ENCODE measurements at places on chromosomes 5 and 9. TPM values are rescaled to one million over a fixed set of nuclear protein-coding genes. Genes with fewer than 3 reads are reported as not detected.

The WNT8A gene
- total RNA-seq = not detected

The MARCHF6 gene
- 262 TPM for total RNA-seq

The GNA14 gene
- 4.3 TPM for total RNA-seq

The NR5A1 gene
- total RNA-seq = not detected

The NMUR2 gene
- total RNA-seq = 0.22 TPM

The NOXA1 gene
- total RNA-seq = 4.2 TPM

The KCTD16 gene
- 8.7 TPM for total RNA-seq

The FAM163B gene
- total RNA-seq = not detected

The ZBTB26 gene
- 18.4 TPM for total RNA-seq

Measured in camera-type eye (tissue), 1 donor.